HFFc6 (cell line): ENCODE measurements at places on chromosomes 13 and 19. TPM values are rescaled to one million over a fixed set of nuclear protein-coding genes. Genes with fewer than 3 reads are reported as not detected.

GRCh38 chr19:58059003-58059670 lies at the start of gene ZNF135:
Gene ZNF135, plus strand, starts transcription at chr19:58059282. Its CDS starts 721 bp downstream, at chr19:58060003.
- H3K4me1 ChIP-seq, result no peaks in the 10 kb centered on the region
- H3K27me3 ChIP-seq, result no peaks in the 10 kb centered on the region; the same call in none of the 2 replicates
- no peak for DNase-seq
- H3K27ac ChIP-seq, result no peak within 1 kb of the TSS

DNA sequence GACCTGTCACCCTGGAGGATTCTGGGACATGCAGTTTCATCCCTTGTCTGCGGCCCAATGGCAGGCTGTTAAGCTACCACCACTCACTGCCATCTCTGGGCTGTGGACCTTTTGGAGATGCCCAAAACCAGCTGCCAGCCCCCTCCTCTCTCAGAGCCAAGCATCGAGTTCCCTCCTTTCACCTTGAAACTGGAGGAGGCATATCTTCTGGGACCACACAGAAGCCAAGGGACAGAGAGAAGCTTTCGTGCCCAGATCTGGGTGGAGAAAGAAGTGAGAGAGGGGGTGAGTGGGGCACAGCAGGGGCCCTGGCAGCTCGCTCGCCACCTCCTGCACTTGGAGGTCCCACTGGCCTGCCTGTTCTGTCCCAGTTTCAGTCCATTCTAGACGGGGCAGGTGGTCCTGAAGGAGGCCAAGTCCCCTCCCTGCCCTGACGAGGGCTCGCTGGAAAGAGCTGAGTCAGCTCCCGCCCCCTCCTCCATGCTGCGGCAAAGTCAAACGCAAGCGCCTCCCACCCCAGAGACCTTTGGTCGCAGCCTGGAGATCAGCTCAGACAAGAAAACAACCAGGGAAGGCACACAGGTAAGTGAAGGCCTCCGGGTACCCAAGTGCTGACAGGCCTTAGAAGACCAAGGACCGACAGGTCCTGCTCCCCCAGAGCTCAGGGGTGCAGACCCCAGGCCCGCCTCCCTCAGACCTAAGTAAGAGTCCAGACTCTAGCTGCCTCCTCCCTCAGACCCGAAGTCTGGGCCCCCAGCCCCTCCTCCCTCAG lies 3.8 kb downstream of the BCAT2 start:
- H3K4me3 ChIP-seq, result no peak overlapping the region
- no peak overlapping the region for H3K27ac ChIP-seq
- peaks cover 18% of the 10 kb centered on the region for H3K4me1 ChIP-seq
- no peaks in the 10 kb centered on the region for H3K36me3 ChIP-seq
- peak; percentile 40 for DNase-seq
- H3K27me3 ChIP-seq, result no peaks in the 10 kb centered on the region; the same call in 1 of the 2 replicates

Gene SERPINE3
- total RNA-seq, result not detected in 3 replicates

Gene ANO8
- total RNA-seq, result 4.0 to 5.8 TPM (median 5.0 TPM) in 3 replicates

Gene DAND5
- 0.12 TPM in 1 of 3 replicates, not detected in the others for total RNA-seq

Gene RNASEH2B
- total RNA-seq, result 10.1 and 15.9 TPM in 2 replicates

Gene JSRP1
- total RNA-seq, result 0.83 to 0.87 TPM (median 0.84 TPM) in 3 replicates
